Stimulated activated CD8-positive, alpha-beta memory T cell treated with anti-CD3 and anti-CD28 coated beads, Interleukin-15, amount 100 ng/mL, for 48 hours (primary cell): ENCODE measurements at places on chromosomes 5 and 9.

DNA sequence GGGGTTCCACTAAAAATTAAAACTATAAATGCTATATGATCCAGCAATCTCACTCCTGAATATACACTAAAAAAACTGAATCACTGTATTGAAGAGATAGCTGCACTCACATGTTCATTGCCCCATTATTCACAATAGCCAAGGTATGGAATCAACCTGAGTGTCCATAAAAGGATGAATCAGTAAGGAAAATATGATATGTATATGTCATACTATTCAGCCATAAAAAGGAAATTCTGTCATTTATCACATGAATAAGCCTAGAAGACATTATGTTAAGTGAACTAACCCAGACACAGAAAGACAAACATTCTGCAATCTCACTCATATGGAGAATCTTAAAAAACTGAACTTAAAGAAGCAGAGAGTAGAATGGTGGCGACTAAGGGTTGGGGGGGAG, 1376.2 kb upstream of the CDH9 start:
- DNase-seq: no peak

DNA sequence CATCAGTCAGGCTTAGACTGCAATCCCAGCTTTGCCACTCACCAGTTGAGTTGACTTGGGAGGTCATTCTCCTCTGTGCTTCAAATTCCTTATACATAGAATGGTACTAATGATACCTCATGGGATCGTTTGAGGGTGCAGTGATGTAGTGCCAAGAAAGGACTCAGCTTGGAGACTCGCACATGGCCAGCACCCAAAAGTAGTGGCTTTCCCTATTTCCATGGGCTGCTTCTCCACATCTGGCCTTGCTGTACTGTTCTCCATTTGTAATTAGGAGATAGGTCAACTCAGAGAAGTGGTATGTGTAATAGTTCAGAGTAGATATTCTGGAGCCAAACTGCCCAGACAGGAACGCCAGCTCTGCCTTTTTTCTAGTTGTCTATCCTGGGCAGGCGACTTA, 5.5 kb downstream of the CCL19 start:
- DNase-seq: no peak

DNA sequence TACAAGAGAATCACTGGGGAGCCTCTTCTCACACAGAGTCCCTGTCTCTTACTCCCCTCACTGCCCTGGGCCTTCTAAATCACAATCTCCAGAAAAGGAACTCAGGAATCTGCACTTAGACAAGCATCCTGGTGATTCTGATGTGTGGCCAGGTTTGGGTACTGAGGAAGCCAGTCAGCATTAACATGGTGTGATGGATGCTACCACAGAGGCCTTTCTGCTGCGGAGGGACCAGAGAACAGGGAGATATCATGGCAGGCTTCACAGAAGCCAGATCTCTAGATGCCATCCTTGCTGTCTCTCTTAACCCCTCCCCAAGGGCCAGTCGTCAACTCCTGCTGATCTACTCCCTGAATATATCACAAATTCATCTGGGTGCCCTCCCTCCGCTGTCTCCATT, 1.6 kb downstream of the ANKS6 start:
- no peak for DNase-seq

DNA sequence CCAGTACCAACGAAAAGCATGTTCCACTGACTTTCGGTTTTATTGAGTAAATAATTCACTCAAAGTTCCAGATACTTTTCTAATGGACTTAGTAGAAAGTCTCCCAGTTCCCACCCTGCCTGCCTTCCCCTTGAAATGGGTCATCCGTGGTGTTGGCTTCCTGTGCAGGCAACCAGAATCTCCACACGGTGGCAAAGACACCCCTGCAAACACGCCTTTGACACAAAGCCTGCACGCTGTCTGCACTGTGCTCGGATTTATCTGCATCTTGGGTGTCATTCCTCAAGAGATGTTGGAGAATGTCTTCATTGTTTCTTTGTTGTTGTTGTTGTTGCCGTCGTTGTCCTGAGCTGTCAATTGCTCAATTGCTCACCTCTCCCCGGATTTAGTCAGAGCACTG, 150.0 kb upstream of the IRX2 start:
- DNase-seq: no peak

DNA sequence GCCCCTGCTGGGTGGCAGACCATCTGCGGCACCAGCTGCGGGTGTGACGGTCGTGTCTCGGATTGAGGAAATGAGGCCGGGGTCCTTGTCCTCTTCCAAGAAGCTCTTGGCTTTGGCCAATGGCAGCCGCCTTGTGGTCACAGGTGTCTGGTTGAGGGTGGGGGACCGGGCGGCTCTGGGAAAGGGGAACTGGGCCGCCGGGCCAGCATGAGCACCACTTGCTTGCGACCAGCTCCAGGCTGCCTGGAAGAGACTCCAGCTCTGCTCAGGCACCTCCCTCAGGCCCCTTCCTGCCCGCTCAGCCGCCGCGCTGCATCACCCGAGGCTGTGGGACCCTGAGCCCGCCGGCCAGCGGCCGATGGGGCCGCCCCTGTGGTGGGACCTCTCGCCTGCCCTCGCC, 59.7 kb downstream of the RXRA start:
- no peak for DNase-seq

- no peak for DNase-seq
Measured at GRCh38 chr5:139611703-139612584, 36.2 kb upstream of the CXXC5 start.

DNA sequence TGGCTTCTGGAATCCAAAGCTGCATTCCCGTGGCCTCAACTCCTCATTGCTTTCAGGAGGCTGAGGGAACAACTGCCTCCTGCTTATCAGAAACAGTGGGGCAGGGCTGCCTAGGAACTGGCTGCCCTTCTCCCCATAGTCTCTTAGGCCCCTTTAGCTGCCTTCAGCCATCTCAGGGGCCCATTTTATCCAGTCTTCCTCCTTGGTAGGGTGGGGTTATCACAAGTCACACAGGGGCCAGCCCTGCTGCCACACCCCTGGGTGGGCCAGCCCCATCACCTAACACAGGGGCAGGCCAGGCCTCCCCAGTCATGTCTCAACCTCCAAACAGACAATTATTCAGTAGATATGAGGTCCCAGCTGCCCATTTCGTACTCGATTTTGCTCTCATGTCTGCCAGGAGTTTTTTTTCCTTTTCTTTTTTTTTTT, 3.9 kb downstream of the ALAD start:
- DNase-seq: no peak

DNA sequence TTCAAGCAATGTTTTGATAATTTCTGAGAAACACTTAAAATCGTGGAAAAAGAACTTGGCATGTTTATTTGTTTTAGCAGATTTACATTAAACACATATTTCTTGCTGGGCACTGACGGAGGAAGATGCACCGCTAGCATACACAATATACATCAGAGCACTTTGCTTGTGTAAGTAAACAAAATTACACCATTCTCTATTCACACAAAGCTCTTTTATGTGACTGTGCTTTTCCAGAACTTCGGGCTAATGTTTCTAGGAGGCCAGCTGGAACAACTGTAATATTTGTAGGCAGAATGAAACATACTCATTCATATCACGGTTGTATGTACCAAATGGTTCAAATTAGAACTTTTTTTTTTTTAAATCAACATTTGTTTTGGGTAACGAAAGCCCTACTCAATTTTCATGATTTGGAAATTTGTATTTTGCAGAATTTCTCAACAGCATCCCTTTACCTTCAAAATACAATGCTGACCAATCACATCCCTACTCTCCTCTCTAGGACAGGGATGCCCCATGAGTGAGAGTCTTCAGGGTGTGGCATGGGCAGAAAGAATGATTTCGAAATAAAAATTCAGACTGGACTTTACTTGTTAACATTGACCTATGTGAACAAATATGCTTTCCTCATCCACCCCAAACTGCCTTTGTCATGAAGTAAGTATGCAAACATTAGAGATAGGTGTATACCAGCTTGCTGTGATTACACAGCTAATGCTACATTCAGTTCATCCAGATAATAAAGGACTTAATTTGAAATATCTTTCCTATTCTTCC, 425.1 kb downstream of the BNC2 start:
- no peak for DNase-seq

GRCh38 chr5:998246-999031, 10.2 kb upstream of the NKD2 start:
- DNase-seq: no peak

DNA sequence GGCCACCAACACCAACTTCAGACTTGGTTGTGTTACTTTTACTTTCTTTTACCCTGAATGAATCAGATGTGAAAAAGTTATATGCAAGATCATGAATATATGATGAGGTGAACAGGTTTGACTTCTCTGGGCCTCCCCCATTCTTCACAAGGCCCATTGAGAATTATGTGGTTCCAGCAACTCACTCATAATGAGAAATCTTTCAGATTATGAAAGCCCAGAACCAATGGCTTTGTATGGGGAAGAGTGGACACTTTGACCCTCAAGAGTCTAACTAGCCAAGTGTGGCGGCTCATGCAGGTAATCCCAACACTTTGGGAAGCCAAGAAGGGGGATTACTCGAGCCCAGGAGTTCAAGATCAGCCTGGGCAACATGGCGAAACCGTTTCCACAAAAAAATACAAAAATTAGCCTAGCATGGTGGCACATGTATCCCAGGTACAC, 16.1 kb upstream of the LNPEP start:
- no peak for DNase-seq

DNA sequence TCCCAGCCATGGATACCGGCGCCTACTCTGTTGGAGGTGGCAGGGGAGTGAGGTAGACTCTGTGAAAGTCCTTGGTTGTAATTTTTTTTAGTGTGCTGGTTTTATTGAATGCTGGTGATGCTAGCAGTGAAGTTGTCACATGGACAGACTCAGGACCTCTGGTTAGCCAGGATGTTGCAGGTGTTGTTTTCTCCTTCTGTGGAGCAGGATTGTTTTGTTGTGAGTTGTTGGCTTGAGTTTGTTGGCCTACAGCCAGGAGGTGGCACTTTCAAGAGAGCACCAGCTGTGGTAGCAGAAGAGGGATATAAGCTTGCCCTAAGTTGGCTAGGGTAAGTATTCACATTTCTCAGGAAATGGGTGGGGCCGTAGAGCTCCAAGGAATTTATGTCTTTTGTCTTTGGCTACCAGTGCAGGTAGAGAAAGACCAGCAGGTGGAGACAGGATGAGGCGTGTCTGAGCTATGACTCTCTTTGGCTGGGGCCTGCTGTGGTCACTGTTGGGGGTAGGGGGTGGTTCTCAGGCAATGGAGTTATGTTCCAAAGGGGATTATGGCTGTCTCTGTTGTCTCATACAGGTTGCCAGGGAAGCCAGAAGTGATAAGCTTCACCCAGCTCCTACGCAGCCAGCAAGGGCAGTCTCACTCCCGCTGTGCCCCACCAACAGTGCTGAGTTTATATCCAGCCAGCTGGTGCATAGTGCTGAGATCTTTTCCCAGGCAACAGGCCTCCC, 248.7 kb downstream of the TAF11L14 start:
- DNase-seq: no peak
